ENCODE measurements at places on chromosomes 2 and 18.

GRCh38 chr2:71348302-71348701, 16.7 kb downstream of the ZNF638 start:
- no peak for DNase-seq

DNA sequence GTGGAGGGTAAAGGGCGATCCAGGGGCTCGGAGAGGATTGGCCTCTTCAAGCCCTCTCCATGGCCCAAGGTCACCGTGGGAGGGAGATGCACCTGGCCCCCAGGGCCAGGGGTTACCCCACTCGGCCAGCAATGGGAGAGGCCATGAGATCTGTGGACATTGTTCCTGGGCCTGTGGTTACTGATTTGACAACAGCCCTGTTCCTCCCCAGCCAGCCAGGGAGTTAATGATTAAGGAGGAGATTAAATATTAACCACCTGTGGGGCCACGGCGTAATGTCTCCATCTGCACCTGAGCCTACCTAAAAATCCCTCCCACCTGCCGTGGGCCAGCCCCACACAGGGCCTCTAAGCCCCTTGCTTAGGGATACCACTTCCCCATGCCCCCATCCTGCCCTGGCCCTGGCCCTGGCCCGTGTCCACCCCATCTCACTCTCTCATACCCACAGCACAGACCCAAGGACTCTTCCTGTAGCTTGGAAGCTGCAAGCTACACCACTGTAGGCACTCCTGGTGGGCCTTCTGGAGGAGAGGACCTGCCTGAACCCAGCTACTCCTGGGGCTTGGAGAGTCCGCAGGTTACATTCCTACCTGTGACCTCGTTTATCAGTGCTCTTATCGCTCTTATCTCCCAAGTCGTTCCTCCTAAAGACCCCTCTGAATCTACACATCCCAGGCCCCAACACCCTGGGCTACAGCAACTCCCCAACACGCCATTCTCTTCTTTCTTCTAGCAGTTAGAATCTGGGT, 32.1 kb downstream of the ZFP36L2 start:
- DNase-seq: no peak

DNA sequence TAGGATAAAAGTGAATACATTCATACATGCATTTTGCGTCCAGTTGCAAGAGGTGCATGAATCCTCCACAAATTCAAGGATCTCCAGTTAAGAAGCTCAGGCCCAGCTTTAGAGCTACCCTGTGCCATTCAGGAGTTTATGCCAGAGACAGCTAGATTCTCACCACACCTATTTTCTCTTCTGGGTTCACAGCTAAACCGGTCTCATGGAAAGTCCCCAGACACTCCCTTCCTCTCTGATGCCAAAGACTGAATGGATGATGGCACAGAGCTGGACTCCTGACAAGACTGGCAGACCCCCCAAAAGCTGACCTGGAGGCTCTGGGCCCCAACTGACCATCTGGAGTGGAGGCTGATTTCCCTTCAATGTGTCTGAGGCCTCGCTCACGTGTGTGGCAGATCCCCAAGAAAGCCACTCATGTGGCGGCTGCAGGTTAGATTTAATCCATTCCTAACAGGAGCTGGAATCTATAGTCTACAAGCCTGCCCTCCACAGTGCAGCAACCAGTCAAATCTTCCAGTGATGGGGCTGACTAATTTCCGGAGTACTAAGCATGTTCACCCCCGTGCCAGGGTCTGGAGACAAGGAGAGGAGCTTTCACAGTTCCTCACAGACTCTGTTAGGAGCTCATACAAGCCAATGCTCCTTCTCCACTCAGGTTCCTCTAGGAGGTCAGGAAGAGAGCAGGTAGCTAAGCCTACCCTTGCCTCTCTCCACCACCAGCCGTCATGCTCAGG, 257.1 kb downstream of the BCL11A start:
- no peak for DNase-seq

DNA sequence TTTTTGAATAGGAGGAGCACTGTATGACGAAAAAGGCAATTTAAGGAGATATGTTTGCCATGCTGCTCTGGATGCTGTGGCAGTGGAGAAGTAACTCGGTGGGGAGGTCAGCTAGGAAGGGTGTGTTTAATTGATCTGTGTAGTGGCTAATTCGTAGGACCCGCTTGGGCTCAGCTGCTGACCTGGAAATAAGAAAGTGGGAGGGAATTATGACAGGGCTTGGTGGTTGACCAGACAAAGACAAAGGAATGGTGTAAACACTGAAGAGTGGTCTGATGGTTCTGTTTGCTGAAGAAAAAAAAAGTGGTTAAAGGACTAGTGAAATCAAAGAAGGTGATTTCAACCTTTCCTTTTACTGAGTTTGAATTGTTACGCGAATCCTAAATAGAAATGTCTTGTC, 146.0 kb downstream of the MAP4K4 start:
- no peak for DNase-seq

Measured in iPS DF 6.9 (cell line).